ENCODE measurements at places on chromosomes 7 and 10. TPM values are rescaled to one million over a fixed set of nuclear protein-coding genes. Genes with fewer than 3 reads are reported as not detected.

The CALML3 gene
- total RNA-seq = not detected

The CTTNBP2 gene
- total RNA-seq = not detected

- DNase-seq = no peak
- H3K27me3 ChIP-seq = no peaks in the 10 kb centered on the region
- H3K4me1 ChIP-seq = no peaks in the 10 kb centered on the region
- H3K36me3 ChIP-seq = no peaks in the 10 kb centered on the region
Measured at GRCh38 chr7:136533732-136534131, 334.7 kb upstream of the CHRM2 start.

GRCh38 chr10:23345861-23346260 lies 1.3 kb upstream of the C10orf67 start:
- DNase-seq = no peak
- no peak overlapping the region for H3K27ac ChIP-seq
- H3K4me3 ChIP-seq = no peak overlapping the region
- H3K36me3 ChIP-seq = no peaks in the 10 kb centered on the region

DNA sequence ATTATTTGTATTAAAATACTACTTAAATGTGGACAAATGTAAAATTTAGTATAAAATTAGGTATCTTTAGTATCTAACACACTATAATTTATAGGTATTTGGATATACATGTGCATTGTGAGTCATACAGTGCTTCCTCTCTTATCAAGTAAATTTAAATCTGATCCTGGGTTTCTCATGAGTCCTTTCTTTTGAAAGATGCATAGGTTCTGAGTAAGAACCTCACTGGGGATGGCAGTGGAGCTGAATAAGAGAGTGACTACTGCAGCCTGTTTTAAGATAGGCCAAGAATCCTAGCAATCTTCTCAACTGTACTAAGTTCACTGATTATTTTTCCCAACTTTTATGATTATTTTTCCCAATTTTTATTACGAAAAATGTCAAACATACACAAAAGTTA lies 16.2 kb downstream of the CEP55 start:
- H3K27me3 ChIP-seq = no peaks in the 10 kb centered on the region
- no peaks in the 10 kb centered on the region for H3K36me3 ChIP-seq
- no peak overlapping the region for H3K27ac ChIP-seq
- H3K4me1 ChIP-seq = no peaks in the 10 kb centered on the region
- no peak overlapping the region for H3K4me3 ChIP-seq
- DNase-seq = no peak

DNA sequence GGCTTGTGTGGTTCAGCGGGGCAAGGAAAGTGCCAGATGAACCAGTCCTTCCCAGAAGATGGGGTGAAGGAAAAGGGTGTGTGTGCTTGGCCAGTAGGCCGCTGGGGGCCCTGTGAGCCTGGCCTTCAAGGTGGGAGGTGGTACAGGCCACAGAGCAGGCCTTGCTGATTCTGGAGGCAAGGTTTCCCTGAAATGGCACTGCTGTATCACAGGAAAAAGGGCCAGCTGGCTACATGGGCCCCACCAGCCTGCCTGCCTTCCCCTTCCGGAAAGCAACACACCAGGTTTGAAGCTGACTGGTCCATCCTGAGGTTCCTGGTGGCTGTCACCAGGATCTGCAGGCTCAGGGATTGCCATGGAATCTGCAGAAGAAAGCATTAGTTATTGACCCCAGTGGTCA lies 12.5 kb downstream of the MMRN2 start:
- no peak overlapping the region for H3K27ac ChIP-seq
- no peaks in the 10 kb centered on the region for H3K27me3 ChIP-seq
- no peaks in the 10 kb centered on the region for H3K36me3 ChIP-seq
- peaks cover 2% of the 10 kb centered on the region for H3K4me1 ChIP-seq

DNA sequence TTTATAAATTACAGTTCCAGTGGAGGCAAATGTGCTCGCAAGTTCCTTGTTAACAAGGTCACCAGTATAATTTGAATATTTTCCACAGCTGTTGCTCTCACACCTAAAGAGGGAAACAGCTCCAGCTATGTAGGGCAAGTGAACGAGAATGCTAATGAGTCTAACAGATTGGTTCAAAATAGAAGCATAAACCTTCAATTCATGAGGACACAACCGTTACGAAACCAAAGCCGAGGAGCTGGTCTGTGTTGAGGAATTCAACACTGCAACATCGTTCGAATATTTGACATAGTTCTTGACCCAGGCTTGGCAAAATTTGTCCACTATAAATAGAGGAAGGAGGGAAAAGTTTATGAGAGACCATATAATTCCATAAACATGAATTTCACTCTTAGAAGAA lies 161.3 kb downstream of the KLF6 start:
- H3K27ac ChIP-seq = no peak overlapping the region
- no peak overlapping the region for H3K4me3 ChIP-seq
- no peaks in the 10 kb centered on the region for H3K36me3 ChIP-seq
- H3K4me1 ChIP-seq = peaks cover 13% of the 10 kb centered on the region
- DNase-seq = no peak

DNA sequence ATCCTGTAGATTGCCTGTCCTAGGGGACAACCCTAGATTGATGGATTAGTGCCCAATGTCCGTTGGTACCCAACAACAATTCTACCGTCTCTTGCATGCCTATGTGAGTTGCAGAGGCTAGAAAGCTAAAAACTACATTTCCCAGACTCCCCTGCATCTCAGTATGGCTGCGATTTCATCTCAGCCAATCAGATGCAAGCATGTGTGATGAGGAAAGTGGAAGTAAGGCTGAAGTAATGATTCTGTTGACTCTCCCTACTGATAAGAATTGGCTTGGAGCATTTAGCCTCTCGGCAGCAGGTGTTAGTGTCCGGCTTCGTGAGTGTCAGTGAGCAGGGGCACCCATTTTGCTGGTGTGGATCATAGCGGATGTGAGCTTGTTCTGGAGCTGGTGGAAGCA lies 171.9 kb downstream of the FGFR2 start:
- DNase-seq = no peak
- no peaks in the 10 kb centered on the region for H3K27me3 ChIP-seq
- no peak overlapping the region for H3K27ac ChIP-seq
- H3K36me3 ChIP-seq = no peaks in the 10 kb centered on the region
- no peak overlapping the region for H3K4me3 ChIP-seq

- H3K4me1 ChIP-seq = no peaks in the 10 kb centered on the region
- no peak overlapping the region for H3K27ac ChIP-seq
- H3K27me3 ChIP-seq = no peaks in the 10 kb centered on the region
- no peaks in the 10 kb centered on the region for H3K36me3 ChIP-seq
Measured at GRCh38 chr10:18332048-18332447, 191.8 kb downstream of the CACNB2 start.

DNA sequence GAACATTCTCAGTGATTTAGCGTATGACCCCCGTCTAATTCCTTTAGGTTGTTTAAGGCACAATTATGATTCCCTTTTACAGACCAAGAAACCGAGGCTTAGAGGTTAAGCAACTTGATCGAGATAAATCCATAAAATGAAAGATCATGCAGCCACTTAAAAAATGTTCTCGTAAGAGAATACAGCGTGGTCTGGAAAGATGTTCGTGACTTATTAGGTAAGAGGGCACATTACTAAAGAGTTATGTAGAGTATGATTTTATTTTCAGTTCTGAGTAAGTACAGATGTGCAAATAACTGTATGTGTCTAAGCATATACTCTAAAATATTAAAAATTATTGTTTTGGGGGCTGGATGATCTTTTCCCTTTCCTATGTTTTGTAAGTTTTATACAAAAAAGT lies 575.1 kb downstream of the PARD3 start:
- no peaks in the 10 kb centered on the region for H3K36me3 ChIP-seq
- H3K4me3 ChIP-seq = no peak overlapping the region
- H3K27ac ChIP-seq = no peak overlapping the region
- DNase-seq = no peak
- no peaks in the 10 kb centered on the region for H3K27me3 ChIP-seq
- H3K4me1 ChIP-seq = no peaks in the 10 kb centered on the region

DNA sequence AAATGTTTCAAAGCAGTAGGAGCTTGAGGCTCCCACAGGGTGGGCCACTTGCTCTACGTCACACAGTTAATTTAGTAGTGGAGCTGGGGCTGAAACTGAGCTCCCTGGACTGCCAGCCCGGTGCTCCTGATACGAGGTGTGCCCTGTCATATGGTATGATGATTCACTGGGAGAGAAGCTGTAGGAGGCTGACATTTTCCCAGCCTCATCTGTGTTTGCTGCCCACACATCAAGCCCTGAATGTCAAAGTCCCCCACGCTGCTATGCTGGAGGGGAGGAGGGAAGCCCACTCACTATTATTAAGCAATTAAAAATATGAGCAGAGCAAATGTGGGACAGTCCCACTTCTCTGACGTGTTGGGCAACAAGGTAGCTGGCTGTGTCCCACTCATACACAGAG lies 81.2 kb upstream of the SORCS3 start:
- no peaks in the 10 kb centered on the region for H3K27me3 ChIP-seq
- no peak overlapping the region for H3K27ac ChIP-seq
- no peak for DNase-seq

- H3K27ac ChIP-seq = no peak overlapping the region
- H3K4me1 ChIP-seq = no peaks in the 10 kb centered on the region
- H3K27me3 ChIP-seq = no peaks in the 10 kb centered on the region
- H3K4me3 ChIP-seq = no peak overlapping the region
Measured at GRCh38 chr10:14126697-14127440, 203.9 kb downstream of the FRMD4A start.

DNA sequence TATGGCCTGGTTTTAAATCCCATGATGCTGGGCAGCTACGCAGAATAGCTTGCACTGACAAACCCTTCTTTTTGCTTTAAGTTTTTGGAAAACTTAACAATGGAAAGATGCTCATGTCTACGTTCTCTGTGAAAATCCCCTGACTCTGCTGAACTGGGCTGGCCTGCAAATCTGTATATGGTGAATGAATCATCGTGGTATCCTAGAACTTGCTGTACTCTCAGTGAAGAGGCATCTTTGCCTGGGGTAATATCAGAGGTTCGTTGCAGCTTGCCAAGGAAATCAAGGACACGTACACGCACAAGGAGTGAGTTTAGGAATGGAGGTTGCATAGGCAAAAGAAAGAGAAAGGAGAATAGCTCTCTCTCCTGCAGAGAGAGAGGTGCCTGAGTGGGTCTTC lies 382.0 kb upstream of the ADARB2 start:
- no peak for DNase-seq
- no peaks in the 10 kb centered on the region for H3K4me1 ChIP-seq
- H3K4me3 ChIP-seq = no peak overlapping the region
- H3K27me3 ChIP-seq = no peaks in the 10 kb centered on the region
- no peaks in the 10 kb centered on the region for H3K36me3 ChIP-seq
- no peak overlapping the region for H3K27ac ChIP-seq

GRCh38 chr7:82029236-82029913 lies 259.5 kb upstream of the HGF start:
- no peaks in the 10 kb centered on the region for H3K36me3 ChIP-seq
- no peak overlapping the region for H3K4me3 ChIP-seq
- no peaks in the 10 kb centered on the region for H3K4me1 ChIP-seq
- H3K27me3 ChIP-seq = no peaks in the 10 kb centered on the region
- H3K27ac ChIP-seq = no peak overlapping the region

DNA sequence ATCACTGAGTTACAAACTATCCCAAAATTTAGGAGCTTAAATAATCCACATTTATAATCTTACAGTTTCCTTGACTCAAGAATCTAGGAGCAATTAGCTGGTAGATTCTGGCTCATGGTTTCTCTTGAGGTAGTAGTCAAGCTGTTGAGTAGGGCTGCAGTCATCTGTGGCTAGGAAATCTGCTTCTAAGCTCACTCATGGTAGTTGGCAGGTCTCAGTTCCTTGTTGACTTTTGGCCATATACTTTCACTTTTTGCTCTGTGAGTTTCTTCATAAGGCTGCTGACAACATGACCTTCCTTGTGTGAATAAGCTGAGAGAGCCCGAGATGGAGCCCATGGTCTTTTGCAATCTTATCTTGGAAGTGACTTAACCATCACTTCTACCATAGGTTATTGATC lies 10.8 kb upstream of the ETV1 start:
- no peak overlapping the region for H3K27ac ChIP-seq
- no peaks in the 10 kb centered on the region for H3K27me3 ChIP-seq
- H3K36me3 ChIP-seq = no peaks in the 10 kb centered on the region

GRCh38 chr7:155637155-155637554 lies 7.3 kb upstream of the RBM33 start:
- H3K36me3 ChIP-seq = no peaks in the 10 kb centered on the region
- H3K27me3 ChIP-seq = no peaks in the 10 kb centered on the region
- H3K4me1 ChIP-seq = no peaks in the 10 kb centered on the region
- H3K4me3 ChIP-seq = no peak overlapping the region

- DNase-seq = no peak
- no peaks in the 10 kb centered on the region for H3K27me3 ChIP-seq
- H3K27ac ChIP-seq = no peak overlapping the region
- no peaks in the 10 kb centered on the region for H3K36me3 ChIP-seq
- H3K4me3 ChIP-seq = no peak overlapping the region
Measured at GRCh38 chr10:81127931-81128330, 590.2 kb downstream of the SH2D4B start.

DNA sequence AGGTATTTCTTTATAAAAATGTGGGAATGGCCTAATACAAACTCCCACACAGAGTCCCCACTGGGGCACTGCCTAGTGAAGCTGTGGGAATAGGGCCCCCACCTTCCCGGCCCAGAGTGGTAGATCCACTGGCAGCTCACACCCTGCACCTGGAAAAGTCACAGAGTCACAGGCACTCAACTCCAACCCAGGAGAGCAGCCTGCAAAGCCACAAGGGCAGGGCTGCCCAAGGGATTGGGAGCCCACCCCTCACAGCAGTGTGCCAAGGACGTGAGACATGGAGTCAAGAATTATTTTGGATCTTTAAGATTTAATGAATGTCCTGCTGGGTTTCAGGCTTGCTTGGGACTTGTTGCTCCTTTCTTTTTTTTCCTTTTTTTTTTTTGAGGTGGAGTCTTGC lies 5.3 kb upstream of the DNAJC12 start:
- H3K27me3 ChIP-seq = no peaks in the 10 kb centered on the region
- H3K36me3 ChIP-seq = no peaks in the 10 kb centered on the region
- no peaks in the 10 kb centered on the region for H3K4me1 ChIP-seq
- no peak overlapping the region for H3K4me3 ChIP-seq
- DNase-seq = no peak
- H3K27ac ChIP-seq = no peak overlapping the region

DNA sequence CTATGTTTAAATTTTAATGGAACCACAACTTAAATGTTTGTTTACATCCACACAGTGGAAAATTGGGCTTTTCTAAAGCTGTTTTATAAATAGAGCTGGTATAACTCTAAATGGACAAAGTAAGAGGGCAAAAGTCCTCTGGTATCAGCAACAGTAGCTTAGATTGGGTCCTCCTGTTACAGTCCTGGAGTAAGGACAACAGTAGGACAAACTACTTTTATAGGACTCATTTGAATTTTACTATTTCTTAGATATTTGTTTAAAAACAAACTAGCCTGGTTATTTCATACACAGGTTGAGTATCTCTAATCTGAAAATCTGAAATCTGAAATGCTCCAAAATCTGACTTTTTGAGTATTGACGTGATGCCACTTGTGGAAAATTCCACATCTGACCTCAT lies 8.4 kb downstream of the VCL start:
- no peaks in the 10 kb centered on the region for H3K27me3 ChIP-seq
- H3K36me3 ChIP-seq = no peaks in the 10 kb centered on the region
- H3K4me1 ChIP-seq = peaks cover 61% of the 10 kb centered on the region
- no peak for DNase-seq
- H3K4me3 ChIP-seq = no peak overlapping the region

DNA sequence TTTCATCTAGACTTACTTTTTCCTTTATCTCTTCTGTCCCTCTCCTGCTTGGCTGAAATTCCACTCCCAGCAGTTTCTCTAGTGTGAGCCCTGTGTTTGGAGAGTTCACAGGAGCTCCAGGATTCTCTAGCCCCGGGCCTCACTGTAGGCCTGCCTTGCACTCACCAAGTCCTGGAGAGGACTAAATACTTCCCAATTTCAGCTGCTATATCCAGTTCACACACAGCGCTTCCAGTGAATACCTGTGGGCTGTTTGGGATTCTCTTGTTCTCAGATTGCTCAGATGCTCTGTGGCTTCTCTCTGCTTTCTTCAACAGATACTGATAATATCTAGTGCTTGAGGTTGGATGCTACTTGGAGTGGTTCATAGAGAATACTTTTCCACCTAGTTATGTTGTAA lies 46.0 kb downstream of the MINPP1 start:
- no peaks in the 10 kb centered on the region for H3K36me3 ChIP-seq
- no peaks in the 10 kb centered on the region for H3K27me3 ChIP-seq
- DNase-seq = no peak
- no peak overlapping the region for H3K4me3 ChIP-seq

Measured in CD4-positive, alpha-beta memory T cell (primary cell).